ENCODE measurements at places on chromosomes 5 and 9.

DNA sequence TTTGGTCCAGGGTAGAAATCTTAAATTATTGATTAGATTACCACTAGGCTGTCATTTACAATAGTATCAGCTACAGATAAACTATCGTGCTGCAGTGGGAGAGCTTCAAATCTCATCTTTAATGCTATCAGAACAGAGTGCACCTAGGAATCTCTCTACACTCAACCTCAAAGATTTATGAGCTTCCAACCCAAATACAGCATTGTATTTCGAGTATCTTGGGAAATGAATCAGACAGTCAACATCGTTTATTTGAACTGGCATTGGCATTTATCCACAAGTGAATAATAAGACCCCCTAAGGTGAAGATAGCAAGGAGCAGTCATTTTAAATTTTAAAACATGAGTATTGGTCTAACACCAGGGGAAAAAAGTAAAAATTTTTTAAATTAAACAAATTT lies 1203.2 kb downstream of the CDH12 start:
- DNase-seq = no peak

DNA sequence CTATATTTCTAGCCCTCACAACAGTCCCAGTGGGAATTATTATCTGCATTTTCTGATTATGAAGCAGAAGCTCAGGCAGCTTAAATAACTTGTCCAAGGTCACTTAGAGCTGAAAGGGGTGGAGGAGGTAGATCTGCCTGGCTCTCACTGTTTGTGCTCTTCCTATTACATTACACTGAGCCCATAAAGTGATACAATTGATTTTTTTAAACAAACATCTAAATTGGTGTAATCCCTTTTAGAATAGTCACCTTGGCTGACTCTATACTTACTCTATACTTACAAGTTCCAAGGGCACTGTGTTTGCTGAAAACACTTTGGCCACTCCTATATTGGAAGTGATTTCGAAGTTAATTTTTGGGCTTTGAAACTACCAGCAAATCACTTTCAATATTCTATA lies 144.7 kb downstream of the APBA1 start:
- no peak for DNase-seq

- no peak for DNase-seq
Observed at GRCh38 chr9:135320331-135320730, 159.3 kb upstream of the PPP1R26 start.

GRCh38 chr5:13992795-13993194 lies 48.3 kb upstream of the DNAH5 start:
- no peak for DNase-seq

- DNase-seq = no peak
Observed at GRCh38 chr5:25970906-25971489, 1067.4 kb downstream of the CDH9 start.

DNA sequence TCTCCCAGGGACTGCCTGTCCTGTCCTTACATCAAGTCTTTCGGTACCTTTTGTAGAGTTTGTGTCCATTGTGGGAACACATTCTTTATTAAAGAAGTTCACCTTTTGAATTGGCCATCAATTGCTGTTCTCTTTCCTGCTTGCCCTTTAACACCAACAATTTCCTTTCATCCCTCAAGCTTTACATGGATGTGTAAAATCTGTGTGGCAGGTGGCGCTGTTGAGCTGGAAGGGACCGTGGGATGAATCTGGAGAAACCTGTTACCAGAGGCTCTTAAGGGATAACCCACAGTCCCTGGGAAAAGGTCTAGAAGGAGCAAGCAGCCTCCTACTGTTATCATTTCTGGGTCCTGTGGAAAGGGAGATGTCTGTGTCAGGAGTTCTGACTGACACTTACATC lies 7.9 kb upstream of the ZFP62 start:
- DNase-seq = peak; percentile 21

DNA sequence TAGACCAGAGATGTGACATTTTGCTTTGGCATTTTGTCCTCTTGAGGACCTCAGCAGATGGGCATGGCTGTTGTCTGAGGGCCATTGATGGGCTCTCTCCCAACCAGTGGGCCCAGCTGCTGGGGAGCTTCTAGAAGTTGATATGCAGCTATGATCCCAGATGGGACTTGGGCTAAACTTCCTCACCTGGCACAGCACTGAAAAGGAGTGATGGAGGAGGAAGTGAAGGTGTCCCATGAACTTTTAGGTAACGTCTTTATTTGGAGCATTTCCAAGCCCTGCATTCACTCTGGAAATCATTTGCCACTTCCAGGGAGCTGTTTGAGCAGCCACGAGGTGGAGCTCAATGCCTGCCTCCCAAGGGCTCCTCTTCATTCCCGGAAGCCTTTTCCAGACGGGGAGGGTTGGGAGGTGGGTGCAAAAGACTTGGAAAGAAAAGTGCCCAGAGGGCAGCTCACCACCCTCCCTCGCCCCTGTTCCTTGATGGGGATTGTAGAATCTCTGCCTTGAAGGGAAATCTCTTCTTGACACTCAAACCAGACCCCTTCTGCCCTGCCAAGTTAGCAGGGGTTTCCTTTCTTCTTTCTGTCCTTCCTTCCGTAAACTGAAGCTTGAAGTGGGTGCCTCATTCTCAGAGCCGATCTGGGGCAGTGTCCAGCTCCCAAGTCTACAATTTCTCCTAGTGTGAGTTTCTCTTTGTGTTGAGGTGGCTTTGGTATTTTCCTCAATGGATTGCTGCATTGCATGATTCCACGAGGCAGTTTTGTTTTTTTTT lies 18.1 kb upstream of the NEUROG1 start:
- no peak for DNase-seq

GRCh38 chr5:68276740-68277139 lies 61.2 kb downstream of the PIK3R1 start:
- no peak for DNase-seq

DNA sequence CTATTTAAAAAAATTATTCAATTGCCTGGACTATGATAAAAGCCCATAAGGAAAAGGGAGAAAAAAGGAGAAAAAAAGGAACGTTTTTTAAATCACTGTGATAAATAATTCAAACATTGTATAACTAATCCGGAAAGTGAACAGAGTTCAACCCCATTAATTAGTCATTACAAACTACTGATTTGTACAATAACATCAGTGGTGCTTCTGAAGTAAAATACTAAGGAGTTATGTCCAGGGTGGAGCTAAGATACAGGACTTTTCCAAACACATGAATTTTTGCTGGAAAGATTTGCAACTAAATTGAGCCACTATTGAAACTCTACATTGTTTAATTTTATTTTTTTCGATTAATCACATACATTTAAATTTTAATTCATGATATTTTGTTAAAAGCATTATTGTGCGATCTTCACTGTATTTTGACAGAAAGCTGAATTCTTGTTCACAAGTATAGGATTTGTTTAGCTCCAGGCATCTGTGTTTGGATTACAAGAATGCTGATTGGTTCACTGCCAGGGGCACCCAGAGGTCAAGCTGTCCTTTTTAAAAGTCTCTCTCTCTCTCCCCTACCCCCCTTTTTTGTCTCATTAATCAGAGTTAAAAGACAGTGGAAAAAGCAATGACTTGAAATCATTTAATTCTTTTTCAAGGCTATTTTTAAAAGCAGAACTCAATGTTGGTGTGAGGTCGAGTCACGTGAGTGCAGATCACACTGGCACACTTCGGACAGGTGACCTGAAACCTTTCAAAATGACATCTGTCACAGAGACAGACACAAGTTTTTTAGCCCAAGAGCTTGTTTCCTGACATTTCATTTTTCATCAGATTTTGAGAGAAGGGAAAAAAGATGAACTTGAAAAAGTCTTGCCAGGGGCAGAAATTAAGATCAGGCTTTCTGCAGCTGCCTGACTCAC lies 387.3 kb downstream of the NR2F1-AS1 start:
- DNase-seq = no peak

DNA sequence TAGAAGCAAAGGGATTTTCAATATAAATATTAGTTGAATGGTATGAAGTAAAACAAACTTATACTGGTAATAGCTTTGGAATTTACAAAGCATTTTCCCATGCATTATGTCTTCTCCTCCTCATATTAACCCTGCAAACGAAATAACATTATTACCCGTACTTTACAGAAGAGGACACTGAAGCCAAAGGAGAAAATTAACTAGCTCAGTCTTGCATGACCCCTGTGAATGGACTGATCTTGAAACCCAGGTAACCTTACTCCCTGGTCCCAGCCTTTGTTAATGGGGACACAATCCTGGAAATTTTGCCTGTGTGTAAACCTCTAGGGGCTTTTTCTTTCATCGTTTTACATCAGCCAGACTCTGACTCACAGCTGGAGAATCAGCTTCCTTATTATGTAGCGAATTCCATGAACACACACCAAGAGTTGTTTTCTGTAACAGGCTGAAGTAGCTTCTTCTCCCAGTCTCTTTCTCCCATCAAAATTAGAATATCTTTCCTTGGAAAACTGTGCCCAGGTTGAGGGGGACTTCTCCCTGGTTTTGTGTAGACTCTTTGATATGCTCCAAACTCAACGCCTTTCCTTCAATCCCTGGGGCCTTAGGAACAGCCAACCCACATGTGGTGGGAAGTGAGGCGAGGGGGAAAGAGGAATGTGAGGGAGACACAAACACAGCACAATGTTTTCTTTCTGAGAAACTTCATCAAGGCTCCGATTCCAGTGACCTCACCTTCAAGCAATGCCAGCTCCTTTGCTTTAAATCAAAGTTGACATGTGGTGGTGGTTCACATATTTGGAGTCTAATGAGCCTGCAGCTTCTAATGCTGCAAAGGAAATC lies 480.9 kb upstream of the PAPPA start:
- DNase-seq = peak; percentile 95

DNA sequence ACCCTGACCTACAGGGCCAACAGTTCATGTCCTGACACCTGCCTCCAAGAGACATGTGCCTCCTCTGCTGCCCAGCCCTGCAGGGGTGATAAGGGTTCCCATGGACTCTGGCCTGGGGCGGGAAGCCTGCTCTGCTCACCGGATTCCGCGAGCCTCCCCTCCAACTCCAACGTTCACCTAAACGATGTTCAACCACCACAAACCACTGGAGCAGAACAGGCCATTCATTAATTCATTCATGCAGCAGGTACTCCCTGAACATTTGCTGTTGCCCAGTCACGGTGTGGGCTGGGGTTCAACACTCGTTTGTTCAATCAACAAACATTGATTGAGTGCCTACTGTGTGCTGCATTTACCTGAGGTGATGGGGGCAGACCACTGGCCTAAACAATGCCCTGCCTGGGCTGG lies 3.3 kb upstream of the UAP1L1 start:
- no peak for DNase-seq

DNA sequence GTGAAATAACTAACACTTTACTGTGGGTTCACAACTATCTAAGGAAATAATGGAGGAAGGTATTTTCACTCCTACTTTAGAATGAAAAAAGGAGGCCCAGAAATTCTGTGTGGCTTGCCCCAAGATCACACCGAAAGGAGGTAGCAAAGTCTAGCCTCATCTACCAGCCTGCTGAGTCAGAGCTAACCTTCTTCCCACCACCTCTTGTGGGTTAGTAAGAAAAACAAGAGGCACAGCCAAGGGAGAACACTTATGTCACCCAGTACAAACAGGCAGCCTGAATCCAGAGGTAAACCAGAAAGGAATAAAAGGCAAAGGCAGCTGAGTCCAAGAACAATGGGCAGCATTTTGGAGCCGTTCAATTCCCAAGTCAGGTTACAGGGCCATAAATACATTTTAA lies 91.9 kb upstream of the RASEF start:
- no peak for DNase-seq
